ENCODE measurements at places on chromosomes 16 and 17.

DNA sequence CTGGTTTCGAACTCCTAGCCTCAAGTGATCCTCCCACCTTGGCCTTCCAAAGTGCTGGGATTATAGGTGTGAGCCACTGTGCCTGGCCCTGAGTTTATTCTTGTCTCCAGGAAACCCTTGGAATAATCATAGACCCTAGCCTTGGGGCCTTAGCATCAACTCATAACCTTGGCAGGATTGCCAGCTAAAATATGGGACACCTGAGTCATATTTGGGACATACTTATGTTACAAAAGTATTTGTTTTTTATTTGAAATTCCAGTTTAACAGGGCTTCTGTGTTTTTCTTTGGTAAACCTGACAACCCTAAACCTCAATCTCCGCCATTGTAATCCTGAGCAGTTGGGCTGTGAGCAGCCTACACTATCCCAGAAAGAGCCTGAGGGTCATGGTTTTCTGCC, 28.6 kb upstream of the TNS4 start:
- DNase-seq, result no peak

GRCh38 chr16:7057458-7057857, 275.2 kb upstream of the RBFOX1 start:
- DNase-seq, result no peak

DNA sequence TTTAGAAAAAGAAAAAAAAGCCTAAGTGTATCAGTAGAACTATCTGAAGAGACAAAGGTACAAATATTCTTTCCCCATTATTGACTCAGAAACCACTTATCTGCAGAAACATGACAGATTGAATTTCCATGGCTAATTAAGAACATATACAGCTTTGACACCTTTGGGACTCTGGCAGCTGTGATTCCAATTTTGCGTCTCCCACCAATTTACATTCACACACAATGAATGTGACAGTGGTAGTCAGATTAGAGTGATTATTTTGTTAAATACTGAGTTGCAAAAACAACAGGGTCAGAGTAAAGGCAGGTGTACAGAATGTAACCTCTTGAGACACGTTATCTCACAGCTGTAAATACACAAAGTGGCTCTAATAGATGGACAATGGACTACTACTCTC, 5.3 kb upstream of the PPM1D start:
- no peak for DNase-seq

- no peak for DNase-seq
These were observed 185.5 kb upstream of the NLRP1 start for GRCh38 chr17:5769593-5770354.

DNA sequence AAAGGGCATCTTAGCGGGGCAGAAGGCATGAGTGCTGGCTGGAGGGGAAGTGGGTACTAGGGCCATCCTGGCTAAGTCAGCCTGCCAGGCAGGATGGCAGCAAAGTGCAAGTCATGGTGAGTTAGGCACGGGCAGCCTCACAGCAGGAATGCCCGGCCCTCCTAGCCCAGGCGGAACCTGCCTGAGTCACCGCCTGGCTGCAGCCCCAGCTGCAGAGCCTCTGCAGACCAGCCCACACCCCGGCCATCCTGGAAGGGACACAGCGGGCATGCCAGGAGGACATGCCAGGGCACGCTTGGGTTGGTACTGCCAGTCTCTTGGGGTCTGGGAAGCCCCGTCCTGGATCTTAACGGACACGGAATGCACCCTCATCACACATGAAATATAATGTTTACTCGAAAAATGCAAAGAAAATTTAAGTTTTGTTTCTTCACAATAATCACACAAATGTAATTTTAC, 5.0 kb upstream of the ALDH3A1 start:
- DNase-seq, result no peak

- DNase-seq, result no peak
These were observed 410.6 kb downstream of the ZFHX3 start for GRCh38 chr16:72637306-72637705.

- DNase-seq, result no peak
These were observed 21.5 kb downstream of the ABCC1 start for GRCh38 chr16:15970743-15971439.

- DNase-seq, result no peak
These were observed 8.8 kb downstream of the SCIMP start for GRCh38 chr17:5225668-5226457.

DNA sequence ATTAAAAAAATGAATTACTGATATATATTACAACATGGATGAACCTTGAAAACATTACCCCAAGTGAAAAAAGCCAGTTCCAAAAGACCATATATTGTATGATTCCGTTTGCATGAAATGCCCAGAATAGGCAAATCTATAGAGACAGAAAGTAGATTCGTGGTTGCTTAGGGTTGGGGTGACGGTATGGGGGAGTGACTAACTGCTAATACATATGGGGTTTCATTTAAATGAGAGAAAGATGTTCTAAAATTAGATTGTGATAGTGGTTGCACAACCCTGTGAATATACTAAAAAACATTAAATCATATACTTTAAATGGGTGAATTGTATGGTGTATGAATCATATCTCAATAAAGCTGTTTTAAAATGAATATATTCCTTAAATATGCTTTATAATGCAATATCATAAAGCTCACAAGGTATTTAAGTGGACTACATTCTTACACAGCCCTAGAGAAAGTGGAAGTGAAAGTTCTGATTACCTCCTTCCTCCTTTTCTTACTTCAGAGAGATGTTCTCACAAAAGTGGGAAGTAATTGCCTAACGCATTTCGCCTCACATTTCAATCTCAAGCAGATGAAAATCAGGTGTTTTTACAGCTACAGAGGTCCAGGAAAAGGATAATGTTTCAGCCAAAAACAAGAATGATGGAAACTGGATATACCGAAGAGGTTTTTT, 142.7 kb upstream of the GNAO1 start:
- DNase-seq, result peak; percentile 49

GRCh38 chr16:49454426-49455180, 81.0 kb downstream of the C16orf78 start:
- no peak for DNase-seq

- peak; percentile 70 for DNase-seq
These were observed at the start of gene PIPOX for GRCh38 chr17:29042679-29043538. Gene PIPOX (plus strand): TSS chr17:29043141. CDS start chr17:29043226, 85 bp downstream.

GRCh38 chr16:22971346-22971924, 157.5 kb downstream of the HS3ST2 start:
- DNase-seq, result no peak

DNA sequence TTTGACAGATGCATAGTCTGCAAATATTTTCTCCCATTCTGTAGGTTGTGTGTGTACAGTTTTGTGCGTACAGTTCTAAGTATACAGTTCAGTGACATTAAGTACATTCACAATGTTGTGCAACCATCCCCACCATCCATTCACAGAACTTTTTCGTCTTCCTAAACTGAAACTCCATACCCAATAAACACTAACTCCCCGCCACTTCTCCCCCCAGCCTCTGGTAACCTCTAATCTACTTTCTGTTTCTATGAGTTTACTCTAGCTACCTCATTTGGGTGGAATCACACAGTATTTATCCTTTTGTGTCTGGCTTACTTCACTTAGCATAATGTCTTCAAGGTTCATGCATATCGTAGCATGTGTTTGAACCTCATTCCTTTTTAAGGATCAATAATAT, 14.3 kb downstream of the PIK3R5 start:
- DNase-seq, result no peak

GRCh38 chr17:82835122-82835521, 4.7 kb downstream of the ZNF750 start:
- no peak for DNase-seq

GRCh38 chr17:50022463-50023130, 27.6 kb upstream of the DLX3 start:
- no peak for DNase-seq

DNA sequence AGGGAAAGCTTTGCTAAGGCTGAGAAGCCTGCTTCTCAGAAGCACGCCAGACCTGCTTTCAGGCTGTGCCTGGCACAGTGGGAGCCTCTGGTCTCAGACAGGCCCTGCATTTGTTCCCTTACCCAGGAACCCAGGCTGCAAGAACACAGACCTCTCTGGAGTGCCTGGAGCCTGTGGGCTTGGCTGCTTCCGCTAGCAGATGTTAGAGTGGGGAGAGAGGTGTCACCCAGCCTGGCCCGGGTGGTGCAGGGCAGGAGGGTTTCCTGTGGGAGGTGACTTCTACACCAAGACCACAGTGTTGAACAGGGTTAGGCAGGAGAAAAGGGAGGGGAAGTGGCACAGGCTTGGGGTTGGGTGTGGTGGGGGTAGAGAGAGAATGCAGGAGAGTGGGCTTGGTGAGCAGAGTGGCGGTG, 35.8 kb upstream of the ADGRG1 start:
- DNase-seq, result no peak

DNA sequence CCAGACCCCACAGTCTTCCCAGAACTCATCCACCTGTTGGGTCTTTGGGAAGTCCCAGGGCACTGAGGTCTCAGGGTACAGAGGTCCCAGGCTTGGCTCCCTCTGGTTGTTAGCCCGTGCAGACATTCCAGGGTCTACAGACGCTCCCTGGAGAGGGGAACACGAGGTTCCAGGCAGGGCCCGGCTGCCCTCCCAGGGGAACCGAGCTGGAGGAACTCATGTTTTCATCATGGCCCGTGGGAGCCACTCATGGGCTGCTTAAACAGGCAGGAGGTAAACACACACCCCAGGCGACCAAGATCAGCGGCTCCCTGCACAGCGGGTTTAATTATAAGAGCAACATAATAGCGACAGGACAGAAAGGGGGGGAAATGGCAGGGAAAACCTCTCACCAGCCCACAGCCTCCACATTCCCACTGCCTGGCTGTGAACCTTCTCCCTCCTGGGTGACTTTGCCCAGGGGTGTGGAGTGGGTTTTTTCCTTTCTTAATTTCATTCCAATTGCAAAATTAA, 36.5 kb downstream of the TRARG1 start:
- no peak for DNase-seq

DNA sequence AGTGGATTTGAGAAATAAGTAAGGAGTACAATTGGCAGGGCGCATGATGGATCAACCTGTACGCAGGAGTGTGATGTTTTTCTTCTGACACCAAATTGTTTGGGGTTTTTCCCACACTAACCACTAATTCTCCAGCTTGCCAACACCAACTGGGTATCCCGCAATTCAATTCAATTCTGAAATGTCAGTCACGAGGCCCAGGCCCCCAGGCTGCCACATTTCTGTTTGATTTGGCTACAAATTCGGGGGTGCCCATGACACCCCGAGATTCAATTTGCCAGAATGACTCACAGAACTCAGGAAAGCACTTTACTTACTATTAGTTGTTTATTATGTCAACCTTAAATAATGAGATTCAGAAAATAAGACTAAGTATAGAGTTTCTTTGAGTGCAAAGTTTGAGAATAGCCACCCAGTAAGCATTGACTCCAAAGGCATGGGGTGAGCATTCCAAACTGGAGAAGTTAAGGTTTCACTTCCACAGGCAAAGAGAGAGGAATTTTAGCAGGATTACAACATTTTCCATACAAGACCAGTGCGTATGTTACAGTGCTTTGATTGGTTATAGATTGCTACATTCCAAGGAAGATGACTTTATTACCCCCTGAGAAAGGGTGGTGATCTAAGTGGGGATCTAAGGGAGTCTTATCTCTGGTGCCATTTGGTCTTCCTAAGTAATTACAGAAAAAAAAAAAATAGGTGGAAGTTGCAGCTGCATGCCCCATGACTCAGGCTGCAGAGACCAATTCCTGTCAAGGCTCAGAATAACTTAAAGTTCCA, 11.5 kb downstream of the SLC46A1 start:
- no peak for DNase-seq

DNA sequence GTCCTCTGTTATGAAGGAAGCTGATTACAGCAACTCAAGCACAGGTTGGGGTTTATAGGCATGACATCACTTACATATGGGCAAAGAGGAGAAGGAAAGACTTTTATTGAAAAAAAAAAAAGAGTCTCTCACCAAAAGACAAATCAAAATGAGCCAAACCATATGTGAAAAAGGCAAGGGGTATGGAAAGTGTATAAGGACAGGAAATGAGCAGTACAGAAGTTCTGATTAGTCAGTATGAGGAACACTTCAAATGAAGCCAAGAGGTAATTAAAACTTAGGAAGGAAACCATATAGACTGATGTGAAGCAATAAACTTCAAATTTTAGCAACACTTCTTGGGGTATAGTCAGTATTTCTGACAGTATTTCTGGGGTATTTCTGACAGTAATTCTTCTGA, 1372.6 kb downstream of the CDH11 start:
- DNase-seq, result no peak

DNA sequence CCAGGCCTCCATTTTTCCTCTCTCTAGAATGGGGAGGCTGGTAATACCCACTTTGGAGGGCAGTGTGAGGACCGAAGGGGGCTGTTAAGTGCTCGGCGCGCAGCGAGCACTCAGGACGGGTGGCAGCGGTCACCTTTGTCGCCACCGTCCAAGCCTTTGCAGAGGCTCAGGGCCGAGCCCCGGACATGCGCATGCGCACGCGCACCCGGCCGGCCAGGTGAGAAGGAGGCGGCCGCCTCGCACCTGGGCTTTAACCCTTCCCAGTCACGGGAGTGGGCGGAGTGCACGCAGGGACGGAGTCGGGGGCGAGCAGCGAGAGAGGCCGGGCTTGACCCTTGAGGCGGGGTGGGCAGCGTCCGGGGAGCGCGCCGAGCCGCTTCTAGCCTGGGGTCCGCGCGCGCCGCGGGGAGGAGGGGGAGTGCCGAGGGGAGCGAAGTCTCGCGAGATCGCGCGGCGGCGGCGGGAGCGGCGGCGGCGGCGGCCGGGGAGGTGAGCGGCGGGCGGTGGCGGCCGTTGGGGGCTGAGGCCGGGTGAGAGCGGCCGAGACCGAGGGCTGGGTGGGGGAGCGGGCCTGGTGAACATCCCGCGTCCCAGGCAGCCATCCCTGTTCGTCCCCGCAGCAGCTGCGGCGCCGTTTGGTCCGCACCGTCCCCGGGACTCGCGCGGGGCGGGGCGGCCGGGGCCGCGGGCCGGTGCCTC, at the start of gene MRTFB:
TSS of gene MRTFB (plus strand) at position 443 of the 699 bp plus-strand sequence. CDS start 69,288 bp downstream, outside the sequence.
- no peak for DNase-seq

DNA sequence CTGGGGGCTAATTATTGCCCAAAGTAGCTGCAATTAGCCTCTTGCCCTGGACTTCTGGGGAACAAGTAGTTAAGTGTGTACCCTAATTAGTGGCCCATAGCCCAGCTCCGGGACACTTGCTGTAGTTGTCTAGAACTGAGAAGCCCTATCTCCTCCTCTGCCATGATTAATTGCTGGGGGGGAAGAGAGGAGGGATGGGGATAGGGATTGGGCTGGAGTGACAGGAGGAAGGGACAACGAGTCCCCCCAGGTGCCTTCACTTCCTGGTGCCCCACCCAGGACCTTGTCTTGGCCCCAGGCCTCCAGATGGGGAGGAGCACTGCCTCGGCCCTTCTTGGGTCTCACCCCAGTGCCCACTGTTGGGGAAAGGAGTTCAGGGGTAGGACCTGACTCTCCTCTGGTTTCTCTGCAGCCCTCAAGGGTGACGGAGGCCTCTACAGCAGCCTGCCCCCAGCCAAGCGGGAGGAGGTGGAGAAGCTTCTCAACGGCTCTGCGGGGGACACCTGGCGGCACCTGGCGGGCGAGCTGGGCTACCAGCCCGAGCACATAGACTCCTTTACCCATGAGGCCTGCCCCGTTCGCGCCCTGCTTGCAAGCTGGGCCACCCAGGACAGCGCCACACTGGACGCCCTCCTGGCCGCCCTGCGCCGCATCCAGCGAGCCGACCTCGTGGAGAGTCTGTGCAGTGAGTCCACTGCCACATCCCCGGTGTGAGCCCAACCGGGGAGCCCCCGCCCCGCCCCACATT, 17.4 kb downstream of the NGFR start:
- no peak for DNase-seq
